Transverse colon (tissue), 4 donors: ENCODE measurements at places on chromosomes 4 and X. TPM values are rescaled to one million over a fixed set of nuclear protein-coding genes. Genes with fewer than 3 reads are reported as not detected.

DNA sequence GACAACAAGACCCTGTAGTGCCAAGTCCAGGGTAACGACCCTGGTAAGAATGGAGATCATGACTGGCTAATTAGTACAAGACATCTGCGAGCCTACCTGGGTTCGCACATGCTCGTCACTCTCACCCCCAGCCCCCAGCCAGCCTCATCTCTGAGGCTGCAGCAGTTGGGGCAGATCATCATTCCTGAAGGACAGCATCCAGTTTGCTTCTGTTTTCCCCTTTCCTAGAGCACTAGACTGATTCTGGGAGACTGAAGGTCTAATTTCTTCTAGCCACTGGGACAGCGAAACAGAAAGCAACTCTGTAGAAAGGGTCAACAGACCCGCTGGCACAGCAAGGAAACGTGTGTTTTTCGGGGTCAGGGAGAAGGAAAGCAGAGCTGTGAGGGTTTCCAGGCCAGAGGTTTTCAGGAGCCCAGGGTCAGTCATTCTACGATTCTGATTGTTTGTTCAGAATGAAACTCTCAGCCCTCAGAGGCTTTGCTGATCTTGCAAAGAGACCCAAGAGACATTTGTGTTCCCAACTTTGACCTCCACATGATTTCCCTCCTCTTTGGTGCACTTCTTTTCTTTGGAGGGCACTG lies 343.1 kb upstream of the NOCT start:
- no peak overlapping the region for H3K27ac ChIP-seq
- DNase-seq = no peak
- no peaks in the 10 kb centered on the region for H3K36me3 ChIP-seq
- no peak overlapping the region for H3K4me3 ChIP-seq
- no peaks in the 10 kb centered on the region for H3K4me1 ChIP-seq

DNA sequence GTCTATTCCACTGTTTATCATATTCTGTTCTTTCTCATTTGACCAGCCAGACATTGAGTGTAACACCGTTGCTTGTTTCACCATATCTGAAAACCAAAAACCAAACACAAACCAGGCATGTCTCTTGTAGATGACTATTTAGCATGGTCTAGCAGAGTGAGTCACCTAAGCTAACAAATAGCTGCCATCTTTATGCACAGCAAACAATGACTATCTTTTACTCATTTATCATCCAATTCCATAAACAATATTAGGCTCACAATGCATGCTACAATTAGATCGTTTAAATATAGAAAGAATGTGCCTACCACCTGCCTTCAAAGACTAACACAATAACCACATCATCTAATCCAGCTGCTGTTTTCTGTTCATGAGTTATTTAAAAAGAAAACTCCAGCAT lies 495.4 kb downstream of the PCDH19 start:
- H3K4me1 ChIP-seq = no peaks in the 10 kb centered on the region
- DNase-seq = no peak
- H3K4me3 ChIP-seq = no peak overlapping the region
- no peaks in the 10 kb centered on the region for H3K27me3 ChIP-seq
- H3K27ac ChIP-seq = no peak overlapping the region

DNA sequence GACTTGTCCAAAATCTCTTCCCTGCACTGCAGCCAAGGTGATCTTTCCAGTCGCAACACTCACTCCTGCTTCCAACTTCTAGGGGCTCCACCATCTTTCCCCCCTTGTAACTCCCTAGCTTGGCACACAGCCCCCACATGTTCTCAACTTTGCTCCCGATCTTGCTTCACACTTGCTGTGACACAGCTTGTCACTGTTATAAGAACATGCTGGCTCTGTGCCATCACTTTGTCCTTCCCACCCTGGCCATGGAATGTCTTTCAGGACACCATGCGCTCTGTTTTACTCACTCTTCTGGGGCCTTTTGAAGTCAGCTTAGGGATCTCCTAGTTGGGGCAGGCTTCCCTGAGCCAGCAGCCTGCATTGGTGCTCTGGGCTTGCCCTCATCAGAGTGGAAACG lies 2.5 kb downstream of the NSDHL start:
- no peak overlapping the region for H3K4me3 ChIP-seq
- H3K27ac ChIP-seq = no peak overlapping the region
- no peaks in the 10 kb centered on the region for H3K27me3 ChIP-seq
- H3K36me3 ChIP-seq = no peaks in the 10 kb centered on the region

DNA sequence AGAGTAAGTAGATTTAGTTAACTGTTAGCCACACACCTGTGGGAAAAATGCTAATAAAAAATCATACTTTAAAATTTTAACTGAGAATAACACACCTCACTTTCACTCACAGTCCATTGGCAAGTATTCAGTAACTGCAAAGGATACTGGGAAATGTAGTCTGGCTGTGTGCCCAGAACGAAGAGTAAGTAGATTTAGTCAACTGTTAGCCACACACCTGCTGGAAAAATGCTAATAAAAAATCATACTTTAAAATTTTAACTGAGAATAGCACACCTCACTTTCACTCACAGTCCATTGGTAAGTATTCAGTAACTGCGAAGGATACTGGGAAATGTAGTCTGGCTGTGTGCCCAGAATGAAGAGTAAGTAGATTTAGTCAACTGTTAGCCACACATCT lies 178.4 kb upstream of the NWD2 start:
- H3K36me3 ChIP-seq = no peaks in the 10 kb centered on the region
- H3K4me3 ChIP-seq = no peak overlapping the region
- no peak for DNase-seq

DNA sequence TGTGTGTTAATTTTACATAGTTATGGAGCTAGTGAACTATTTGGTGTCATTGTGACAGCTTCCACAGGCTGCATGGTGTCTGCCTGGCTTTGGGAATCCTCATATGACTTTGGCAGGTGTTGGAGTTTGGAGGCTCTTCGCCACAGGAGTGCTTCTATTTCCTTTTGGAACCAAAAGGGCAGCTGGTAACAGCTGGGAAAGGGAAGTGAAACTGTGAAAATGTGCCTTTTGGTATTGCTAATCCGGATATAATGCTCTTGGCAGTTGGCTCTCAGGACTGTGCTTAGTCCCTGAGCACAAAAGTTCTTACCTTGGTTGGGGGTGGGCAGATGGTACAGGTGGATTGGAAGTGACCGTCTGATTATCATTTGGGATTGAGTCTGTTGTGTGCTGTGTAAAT lies 18.1 kb downstream of the OFD1 start:
- no peaks in the 10 kb centered on the region for H3K4me1 ChIP-seq
- H3K4me3 ChIP-seq = no peak overlapping the region
- H3K27me3 ChIP-seq = no peaks in the 10 kb centered on the region
- DNase-seq = no peak
- no peaks in the 10 kb centered on the region for H3K36me3 ChIP-seq

DNA sequence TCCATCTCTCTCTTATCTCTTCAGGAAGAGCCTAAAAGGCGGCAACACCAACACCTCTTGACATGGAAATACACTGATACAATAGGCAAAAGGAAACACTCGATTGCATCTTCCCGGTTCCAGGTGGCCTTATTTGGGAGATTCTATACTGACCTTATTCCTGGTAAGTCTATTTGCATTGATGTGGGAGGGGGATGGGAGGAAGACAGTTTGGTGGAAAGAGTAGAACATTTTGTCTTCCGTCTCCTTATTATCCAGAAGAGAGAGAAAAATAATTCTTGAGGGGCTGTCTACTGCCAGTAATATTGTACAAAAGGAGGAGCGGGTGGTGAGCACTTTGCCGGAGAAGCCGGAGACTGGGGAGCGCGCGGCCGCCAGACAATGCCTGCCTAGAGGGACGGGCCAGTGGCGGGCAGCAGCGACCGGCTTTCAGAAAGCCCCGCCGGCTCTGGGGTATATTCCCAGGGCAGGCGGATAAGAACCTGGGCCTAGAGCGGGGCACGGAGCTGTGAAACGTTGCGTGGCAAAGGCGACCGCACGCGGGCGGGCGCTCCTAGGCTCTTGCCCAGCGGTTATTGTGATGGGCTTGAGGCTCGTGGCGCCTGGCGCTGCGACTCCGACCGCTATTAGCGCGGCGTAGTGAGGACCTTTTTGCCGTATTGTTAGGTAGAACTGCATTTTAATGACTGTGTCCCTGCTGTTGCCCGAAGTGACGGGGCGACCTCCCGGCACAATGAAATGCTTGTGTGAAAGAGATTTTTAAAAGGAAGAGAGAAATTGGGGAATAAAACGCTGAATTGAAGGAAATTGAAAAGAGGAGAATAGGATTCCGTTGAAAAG lies 518 bp downstream of the PRDM8 start:
- no peak overlapping the region for H3K27ac ChIP-seq
- no peak for DNase-seq
- peaks cover 92% of the 10 kb centered on the region for H3K27me3 ChIP-seq
- H3K4me3 ChIP-seq = peak overlapping the region; percentile 6
- no peaks in the 10 kb centered on the region for H3K36me3 ChIP-seq

DNA sequence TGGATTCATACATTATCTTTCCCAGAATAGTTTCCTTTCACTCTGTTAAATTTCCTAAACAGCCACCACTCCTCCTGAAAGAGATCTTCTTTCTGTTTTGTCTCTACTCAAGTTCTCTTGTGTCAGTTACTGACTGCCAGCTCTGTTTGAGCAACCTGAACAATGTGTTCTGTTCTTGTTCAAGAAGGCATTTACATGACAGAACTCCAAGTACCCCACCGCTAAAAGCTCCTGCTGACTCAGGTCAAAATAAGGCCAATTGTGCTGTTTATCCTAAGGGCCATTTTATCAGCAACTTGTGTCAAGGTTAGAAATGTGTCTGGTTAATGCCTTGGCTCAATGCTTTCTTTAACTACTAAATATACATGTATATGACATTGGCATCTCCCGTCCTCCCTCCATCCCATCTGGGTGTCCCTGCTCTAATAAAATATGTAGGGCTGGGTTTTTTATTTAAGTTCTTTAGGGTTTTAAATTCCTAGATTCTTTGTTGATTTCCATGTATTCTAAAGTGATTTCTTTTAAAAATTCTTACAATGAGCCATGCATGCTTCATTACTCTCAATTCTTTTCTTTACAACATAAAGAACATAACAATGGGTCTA lies 144.3 kb upstream of the PAQR3 start:
- DNase-seq = no peak
- no peak overlapping the region for H3K4me3 ChIP-seq
- H3K4me1 ChIP-seq = no peaks in the 10 kb centered on the region
- no peaks in the 10 kb centered on the region for H3K36me3 ChIP-seq

- H3K36me3 ChIP-seq = no peaks in the 10 kb centered on the region
- H3K27ac ChIP-seq = no peak overlapping the region
- DNase-seq = no peak
- H3K4me1 ChIP-seq = no peaks in the 10 kb centered on the region
These were observed 54.1 kb upstream of the DHRSX start for GRCh38 chrX:2554891-2555290.

DNA sequence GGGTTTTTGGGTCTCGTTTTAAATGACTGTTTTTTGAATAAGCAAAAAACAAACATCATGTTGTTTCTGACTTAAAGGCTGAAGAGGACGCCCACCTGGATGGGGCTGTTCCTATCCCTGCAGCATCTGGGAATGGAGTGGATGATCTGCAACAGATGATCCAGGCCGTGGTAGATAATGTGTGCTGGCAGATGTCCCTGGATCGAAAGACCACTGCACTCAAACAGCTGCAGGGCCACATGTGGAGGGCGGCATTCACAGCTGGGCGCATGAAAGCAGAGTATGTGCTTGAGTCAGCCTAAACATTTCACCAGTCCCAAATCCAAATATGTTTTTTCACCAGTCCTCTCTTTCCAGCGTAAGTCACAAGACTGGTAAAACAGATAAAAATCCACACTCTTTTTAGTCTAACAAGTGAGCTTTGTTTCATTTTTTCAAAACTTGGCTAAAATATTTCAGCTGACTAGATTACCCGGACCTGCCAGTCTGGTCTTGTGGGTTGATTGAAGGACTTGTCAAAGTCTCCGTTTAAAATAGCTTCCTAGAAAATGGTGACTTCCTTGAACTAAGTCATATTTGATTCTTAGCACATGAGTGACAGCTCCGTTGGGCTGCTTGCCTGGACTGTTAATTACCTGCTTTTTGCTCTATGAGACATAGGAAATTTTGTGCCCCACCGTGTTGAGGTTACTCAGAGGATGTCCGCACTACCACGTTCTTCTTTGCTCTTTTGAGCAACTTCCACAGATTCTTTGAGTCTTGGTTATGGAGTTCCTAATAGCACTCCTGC lies 20.8 kb downstream of the ENOPH1 start:
- H3K4me1 ChIP-seq = no peaks in the 10 kb centered on the region
- no peak for DNase-seq
- H3K36me3 ChIP-seq = peaks cover 27% of the 10 kb centered on the region

DNA sequence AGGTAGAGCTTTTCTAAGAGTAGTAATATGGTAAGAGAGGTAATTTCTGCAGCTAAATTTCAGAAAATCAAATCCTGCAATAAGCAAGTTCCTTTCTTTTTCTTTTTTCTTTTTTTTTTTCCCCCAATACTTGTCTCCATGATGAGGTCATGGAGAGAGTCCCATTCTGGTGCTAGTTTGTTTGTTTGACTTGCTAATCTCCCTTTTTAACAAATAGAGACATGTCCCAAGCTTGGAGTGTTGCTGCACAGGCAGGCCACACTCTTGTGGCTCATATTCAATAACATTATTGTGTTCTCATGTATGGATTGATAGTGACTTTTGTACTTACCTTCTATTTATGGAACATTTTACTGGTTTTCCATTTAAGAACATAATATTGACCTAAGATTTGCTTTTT lies 25.5 kb downstream of the PTPN13 start:
- H3K4me1 ChIP-seq = no peaks in the 10 kb centered on the region
- DNase-seq = no peak
- H3K4me3 ChIP-seq = no peak overlapping the region
- H3K36me3 ChIP-seq = no peaks in the 10 kb centered on the region
- H3K27ac ChIP-seq = no peak overlapping the region
- no peaks in the 10 kb centered on the region for H3K27me3 ChIP-seq

DNA sequence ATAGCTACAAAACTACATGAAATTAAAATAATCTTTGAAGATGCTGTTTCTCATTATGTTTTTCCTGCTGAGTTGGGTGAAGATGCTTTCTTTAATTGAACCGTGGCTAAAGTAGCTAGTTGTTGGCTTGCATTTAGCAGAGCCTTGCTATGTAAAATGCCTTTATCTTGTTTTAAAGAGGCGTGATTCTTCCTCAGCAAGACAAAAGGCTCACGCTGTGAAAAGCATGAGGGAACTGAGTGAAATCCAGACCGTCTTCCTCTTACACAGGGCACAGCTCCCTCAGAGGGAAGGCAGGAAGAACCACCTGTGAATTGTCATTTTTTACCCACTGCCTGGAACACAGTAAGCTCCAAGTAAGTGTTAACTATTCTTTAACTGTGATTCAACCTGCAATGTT lies 39.0 kb upstream of the ZNF518B start:
- no peaks in the 10 kb centered on the region for H3K4me1 ChIP-seq
- peaks cover 4% of the 10 kb centered on the region for H3K27me3 ChIP-seq
- no peak for DNase-seq

GRCh38 chr4:71198958-71199357 lies 139.9 kb upstream of the SLC4A4 start:
- H3K4me1 ChIP-seq = peaks cover 25% of the 10 kb centered on the region
- DNase-seq = peak; percentile 56
- H3K36me3 ChIP-seq = no peaks in the 10 kb centered on the region
- no peaks in the 10 kb centered on the region for H3K27me3 ChIP-seq
- peak overlapping the region; percentile 64 for H3K27ac ChIP-seq

Gene AKAP4
- not detected for total RNA-seq

Gene IL2
- total RNA-seq = not detected
